ENCODE measurements at places on chromosomes 1 and 21.

GRCh38 chr1:193846876-193847604 is 660.6 kb upstream of the B3GALT2 start:
- DNase-seq, result no peak

GRCh38 chr1:30103708-30104411 is 619.5 kb downstream of the MATN1 start:
- no peak for DNase-seq

GRCh38 chr1:73366734-73367413 is 831.1 kb downstream of the LRRIQ3 start:
- no peak for DNase-seq

DNA sequence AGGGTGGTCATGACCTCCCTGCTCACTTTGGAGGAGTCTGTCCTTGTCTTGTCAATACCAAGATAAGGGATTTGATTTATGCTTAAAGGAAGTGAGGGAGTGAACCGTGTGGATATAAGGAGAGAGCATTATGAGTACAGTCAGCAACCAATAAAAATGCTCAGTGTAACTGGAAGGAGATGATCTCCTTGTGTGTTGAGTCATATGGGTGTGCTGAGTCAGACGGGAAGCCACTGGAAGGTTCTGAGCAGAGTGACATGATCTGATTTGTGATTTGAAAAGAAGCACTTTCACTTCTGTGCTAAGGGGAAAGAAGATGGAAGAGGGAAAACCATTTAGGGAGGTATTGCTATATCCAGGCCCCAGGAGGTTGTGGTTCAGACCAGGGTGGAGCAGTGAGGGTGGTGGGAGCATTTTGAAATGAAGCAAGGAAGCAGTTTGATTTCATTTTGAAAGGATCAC is 2.5 kb upstream of the BCL10 start:
- DNase-seq, result no peak

DNA sequence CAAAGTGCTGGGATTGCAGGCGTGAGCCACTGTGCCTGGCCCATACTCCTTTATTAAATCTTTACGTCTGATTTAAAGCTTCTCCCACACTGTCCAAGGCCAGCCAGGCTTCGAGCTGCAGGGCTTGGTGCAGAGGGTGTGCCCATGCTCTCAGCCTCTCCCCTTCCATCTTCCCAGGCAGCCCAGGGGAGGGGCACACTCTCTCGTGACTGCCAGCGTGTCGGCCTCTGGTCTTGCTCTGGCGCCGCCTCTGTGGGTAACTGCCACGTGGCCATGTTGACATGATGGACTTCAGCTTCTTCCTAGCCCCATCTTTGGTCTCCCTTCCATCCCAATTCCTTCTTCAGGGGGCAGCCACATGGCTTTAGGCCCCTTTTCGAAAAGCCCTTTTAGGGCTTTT is 4.7 kb downstream of the GPR137B start:
- no peak for DNase-seq

DNA sequence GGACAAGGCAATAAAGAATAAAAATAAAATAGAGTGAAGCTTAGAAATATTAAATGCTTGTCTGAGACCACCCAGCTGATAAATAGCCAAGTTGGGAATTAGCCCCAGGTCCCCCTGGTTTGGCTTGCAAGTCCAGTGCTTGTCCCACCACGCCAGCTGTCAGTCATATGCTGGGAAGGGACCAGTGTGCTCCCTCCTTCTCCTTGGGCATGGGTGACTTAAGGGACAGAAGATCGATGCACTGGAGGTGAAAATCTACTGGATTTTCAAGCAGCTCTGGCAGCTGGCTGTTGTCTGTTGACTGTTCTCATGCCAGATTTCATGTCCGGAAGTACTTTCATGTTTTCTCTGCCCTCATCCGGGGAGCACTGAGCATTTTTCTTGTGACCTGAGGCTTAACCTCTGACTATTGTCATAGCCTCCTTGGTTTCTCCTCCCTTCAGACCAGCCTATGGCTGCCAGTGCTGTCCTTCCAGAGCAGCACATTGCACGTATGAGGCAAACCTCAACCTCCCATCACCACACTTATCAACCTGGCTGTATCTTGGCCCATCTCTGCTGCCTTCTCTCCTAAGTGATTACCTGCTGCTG is 12.4 kb downstream of the LMOD1 start:
- DNase-seq, result no peak

DNA sequence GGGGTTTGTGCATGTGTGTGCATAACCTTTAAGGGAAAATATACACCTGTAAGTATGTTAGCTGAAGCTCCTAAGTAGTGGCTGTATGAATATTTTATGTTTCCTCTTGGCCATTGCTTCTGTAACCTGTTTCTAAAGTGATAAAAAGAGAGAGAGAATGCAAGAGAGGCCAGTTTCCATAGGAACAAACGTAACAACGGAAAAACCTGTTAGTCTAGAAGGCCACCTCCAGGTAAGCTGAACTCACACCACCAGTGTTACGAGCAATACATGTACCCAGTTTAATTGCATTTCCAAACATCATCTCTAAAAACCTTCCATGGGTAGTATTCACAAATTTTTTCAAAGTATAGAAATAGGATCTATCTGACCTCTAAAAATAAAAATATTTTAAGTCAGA is 63.1 kb downstream of the PLPPR4 start:
- DNase-seq, result no peak

- DNase-seq, result no peak
These were observed 5.4 kb upstream of the NBPF1 start for GRCh38 chr1:16618719-16619118.

GRCh38 chr1:223403184-223403815 is 10.1 kb downstream of the CCDC185 start:
- no peak for DNase-seq

GRCh38 chr1:239197871-239198270 is 188.5 kb upstream of the CHRM3 start:
- no peak for DNase-seq

DNA sequence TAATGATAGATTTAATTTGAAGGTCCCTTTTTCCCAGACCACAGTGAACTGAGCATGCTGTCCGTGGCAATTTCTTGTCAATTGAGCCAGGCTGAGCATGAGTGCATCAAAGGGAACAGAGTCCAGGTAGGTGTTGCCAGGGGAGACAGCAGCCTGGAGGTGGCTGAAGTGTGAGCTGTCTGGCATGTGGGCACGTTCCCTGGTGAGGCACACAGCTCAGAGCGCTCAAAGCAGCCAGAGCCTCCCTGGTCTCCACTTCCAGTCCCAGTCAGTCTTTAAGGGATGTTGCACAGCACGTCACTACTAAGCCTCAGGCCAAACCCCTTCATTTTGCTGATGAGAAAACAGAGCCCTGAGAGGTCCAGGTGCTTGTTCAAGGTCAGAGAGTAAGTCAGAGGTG is 251.4 kb downstream of the MATN1 start:
- DNase-seq, result no peak

DNA sequence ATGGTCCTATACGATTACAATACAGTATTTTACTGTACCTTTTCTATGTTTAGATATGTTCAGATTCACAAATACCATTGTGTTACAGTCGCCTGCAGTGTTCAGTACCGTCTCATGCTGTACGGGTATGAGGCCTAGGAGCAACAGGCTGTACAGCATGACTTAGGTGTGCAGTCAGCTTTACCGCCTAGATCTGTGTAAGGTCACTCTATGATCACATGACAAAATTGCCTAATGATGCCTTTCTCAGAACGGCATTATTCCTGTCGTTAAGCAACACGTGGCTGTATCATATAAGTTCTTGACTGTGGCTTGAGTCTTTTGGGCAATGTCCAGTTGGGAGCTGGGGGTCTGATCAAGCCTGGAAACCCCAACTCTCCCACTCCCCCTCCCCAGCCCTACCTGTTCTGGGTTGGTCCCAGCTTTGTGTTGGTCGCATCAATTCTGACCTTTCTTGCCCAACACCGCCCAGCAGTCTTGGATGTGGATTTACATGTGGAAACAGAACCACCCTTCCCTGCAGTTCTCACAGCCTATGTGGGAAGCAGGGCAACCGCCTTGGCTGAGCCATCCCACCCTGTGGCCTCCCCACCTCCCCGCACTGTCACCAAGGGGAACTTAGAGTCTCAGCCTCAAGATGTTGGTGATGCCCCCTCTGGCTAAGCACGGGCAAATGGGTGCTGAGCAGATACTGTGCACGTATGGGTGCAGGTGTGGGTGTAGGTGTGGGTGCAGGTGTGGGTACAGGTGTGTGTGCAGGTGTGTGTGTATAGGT is 80.2 kb upstream of the ACTL8 start:
- DNase-seq, result no peak

DNA sequence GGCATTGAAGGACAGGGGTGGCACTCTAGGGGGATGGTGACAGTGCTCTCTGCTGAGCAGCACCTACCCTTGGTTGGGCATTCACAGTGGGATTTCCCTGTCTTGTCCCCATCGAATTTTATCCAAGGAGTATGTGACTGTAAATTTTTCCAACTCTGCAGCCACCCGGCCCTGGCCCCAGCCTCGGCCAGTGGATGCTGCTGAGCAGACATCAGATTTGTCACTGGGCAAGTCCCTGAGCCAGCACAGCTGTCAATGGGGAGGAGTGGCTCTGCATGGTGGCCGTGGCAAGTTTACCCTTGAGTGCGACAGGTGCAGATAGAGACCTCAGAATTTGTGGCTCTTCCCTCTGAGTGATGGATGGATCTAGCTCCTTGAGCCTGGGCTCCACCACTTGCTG is 240.2 kb upstream of the CSF3R start:
- no peak for DNase-seq

- no peak for DNase-seq
These were observed 8.0 kb upstream of the MYBPHL start for GRCh38 chr1:109314795-109315194.

DNA sequence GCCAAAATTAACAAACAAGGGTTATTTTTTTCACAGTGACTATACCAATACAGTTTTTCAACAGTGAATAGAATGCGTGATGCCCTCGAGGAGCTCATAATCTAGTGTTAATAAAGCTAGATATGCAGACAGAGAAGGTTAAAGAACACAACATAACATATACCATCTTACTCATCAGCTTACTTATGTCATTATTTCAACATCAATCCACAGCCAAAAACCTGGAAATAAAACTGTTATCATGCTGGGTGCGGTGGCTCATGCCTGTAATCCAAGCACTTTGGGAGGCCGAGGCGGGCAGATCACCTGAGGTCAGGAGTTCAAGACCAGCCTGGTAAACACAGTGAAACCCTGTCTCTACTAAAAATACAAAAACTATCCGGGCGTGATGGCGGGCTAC is 6.1 kb downstream of the STX6 start:
- no peak for DNase-seq

DNA sequence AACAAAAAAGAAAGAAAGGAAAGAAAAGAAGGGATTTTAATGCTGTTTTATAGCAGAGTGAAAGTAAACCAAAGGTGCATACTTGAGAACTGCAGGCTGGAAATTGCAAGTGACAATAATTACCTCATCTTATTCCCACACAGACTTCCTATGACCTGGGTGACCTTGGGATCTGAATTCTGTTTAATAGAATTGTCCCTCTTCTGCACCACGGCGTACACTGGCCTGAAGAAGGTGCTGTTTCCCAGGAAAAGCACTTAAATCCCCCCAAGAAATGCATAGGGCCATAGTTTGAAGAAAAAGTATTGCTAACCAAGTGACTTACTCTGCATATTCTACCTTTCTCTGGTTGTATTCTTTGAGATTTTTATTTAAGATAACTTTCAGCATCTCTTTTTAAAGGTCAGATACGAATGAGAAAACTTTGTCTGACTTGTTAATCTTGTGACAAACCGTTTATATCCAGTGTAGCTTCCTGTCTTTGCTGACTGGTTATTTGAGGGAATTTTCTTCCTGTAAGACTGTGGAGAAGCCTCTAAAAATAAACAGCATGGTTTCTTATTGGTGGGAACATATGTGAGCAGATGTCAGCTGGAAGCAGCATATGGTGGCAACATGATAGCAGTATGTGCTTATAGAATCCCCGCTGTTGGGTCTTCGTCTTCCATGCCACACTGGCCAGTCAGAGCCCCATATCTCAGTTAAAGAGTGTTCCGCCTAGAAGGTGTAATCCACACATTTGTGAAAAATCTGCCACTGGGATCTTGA is 16.3 kb downstream of the TGFB2 start:
- DNase-seq, result no peak

DNA sequence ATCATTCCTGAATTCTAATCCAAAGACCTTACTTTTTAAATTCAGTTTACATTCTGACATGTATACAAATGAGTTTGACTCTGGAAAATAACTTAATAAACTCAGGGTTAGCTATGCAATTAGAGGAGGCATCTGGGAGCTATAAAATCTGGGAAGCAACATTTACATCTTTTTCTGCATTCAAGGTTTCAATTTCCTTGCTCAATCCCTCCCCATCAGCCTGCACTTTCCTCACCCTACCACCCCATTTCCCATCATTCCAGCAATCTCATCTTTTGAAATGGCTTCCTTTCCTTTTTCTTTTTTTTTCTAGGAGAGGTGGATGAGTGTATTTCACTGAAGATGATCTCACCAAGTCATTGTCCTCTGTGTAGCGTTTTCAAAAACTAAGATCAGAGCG is 65.3 kb upstream of the BEND5 start:
- DNase-seq, result no peak

GRCh38 chr1:119160866-119161265 is 20.4 kb upstream of the WARS2 start:
- DNase-seq, result no peak

- no peak for DNase-seq
These were observed 120.0 kb downstream of the PGBD5 start for GRCh38 chr1:230306169-230306568.

DNA sequence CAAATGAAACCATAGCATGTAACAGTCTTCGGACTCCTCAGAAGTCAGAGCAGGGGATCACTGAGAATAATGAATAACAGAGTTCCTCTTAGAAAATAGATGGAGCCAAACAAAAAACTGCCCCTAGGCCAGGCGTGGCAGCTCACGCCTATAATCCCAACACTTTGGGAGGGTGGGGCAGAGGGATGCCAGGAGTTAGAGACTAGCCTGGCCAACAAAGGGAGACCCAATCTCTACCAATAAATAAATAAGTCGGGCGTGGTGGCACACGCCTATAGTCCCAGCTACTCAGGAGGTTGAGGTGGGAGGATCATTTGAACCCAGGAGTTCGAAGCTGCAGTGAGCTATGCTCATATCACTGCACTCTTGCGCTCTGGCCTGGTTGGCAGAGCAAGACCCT is 58.5 kb upstream of the SERTAD4 start:
- DNase-seq, result no peak

- DNase-seq, result no peak
These were observed 17.6 kb upstream of the ALDH4A1 start for GRCh38 chr1:18919956-18920355.

DNA sequence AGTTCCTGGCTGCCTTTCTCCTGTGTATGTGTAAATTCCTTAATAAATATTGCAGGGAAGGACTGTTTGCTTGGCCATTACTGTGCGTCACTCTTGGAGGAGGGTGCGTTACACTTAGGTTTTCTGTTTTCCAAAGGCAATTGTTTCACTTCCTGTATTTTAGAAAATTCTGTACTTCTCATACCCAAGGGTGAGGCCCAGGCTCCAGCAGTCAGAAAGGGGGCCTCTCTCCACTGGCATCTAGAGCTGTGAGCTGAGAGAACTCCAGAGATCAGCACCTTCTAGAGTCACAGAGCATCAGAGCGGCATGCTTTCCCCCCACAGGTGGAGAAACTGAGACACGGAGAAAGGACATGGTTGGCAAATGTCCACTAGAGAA is 27.0 kb upstream of the ZFP69B start:
- DNase-seq, result no peak

Data from cortex of kidney (tissue), 1 donor.